Stimulated activated CD4-positive, alpha-beta T cell treated with anti-CD3 and anti-CD28 coated beads, Interleukin-15, amount 100 ng/mL, for 24 hours (primary cell): ENCODE measurements at places on chromosomes 16 and 17.

GRCh38 chr16:27841911-27842310 lies 221.6 kb downstream of the GSG1L start:
- no peak for DNase-seq

DNA sequence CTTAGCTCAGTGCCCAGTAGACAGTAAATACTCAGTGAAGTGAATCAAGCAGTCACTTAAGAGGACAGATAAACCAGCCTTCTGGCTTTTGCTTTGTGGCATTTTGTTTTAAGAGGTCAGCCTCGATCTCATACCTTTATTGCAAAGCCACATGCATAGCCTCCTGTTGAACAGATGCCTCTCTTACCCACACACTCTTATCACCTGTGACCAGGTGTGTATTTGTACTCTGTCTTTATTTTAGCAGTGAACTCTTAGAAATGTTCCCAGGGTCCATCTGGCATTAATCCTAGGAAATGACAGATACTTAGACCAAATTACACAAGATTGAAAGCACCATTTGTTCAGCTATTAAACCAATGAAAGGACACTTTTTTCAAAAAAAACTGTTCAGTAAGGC lies 1426.5 kb downstream of the CDH11 start:
- DNase-seq = no peak

GRCh38 chr17:21419299-21420239 lies 43.4 kb downstream of the KCNJ12 start:
- DNase-seq = peak; percentile 45

DNA sequence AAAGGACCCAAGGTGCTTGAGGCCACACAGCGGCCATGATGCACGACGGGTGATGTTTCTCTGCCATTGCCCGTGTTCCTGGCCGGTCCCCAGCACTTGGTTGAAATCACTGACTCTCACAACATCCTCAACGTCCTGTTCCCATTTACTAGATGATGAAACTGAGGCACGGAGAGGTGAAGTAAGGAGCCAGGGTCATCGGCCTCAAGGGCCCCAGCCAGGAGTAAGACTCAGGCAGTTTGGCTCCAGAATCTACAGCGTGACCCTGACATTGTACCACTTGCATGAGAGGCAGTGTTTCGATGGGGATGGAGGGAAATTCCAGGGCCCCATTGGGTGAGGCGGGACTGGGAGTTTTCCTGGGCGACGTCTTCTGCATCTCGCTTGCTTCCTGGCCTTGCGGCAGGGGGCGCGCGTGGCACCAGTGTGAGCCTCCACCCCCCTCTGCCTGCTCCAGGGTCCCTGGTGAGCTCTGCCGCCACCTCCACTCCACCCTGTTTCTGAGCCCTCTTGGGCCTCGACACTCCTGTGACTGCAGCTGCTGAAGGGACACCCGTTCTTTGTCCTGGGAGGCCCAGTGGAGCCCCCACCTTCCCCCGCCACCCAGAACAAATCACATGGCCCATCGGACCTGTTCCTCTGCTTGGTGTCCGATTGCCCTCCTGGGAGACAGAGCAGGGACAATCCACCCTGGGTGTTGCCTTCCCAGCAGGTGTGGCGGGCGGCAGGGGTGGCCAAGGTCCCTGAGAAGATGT lies 133.0 kb upstream of the GSE1 start:
- DNase-seq = no peak

DNA sequence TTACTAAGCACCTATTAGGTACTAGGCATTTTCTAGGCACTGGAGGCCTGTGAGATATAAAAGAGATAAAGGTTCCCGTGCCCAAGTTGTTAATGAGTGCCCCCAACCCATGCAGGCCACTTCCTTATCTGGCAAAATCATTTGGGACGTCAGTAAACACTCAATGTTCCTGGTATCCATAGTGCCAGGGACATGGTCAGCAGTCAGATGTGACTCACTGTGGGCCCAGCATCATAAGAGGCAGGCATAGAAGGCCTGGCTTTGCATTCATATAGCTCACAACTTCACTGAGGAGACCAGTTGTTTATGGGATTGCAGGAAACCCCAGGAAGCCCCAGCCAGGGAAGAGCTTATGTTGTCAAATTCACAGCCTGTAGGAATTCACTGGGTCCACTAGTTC lies 81.1 kb downstream of the MRC2 start:
- no peak for DNase-seq

DNA sequence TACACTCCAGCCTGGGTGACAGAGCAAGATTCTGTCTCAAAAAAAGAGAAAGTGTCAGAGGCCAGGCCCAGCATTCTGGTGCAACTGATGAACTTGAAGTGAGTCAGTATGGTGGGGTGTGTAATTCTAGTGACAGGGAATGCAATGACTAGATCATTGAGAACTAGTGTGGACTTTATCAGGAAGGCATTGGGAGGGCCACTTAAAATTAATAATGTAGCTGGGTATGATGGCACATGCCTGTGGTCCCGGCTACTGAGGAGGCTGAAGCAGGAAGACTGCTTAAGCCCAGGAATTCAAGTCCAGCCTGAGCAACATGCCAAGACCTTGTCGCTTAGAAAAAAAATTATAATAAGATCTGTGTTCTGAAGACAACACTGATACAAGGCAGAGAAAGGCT lies 90.8 kb downstream of the STX8 start:
- DNase-seq = no peak

DNA sequence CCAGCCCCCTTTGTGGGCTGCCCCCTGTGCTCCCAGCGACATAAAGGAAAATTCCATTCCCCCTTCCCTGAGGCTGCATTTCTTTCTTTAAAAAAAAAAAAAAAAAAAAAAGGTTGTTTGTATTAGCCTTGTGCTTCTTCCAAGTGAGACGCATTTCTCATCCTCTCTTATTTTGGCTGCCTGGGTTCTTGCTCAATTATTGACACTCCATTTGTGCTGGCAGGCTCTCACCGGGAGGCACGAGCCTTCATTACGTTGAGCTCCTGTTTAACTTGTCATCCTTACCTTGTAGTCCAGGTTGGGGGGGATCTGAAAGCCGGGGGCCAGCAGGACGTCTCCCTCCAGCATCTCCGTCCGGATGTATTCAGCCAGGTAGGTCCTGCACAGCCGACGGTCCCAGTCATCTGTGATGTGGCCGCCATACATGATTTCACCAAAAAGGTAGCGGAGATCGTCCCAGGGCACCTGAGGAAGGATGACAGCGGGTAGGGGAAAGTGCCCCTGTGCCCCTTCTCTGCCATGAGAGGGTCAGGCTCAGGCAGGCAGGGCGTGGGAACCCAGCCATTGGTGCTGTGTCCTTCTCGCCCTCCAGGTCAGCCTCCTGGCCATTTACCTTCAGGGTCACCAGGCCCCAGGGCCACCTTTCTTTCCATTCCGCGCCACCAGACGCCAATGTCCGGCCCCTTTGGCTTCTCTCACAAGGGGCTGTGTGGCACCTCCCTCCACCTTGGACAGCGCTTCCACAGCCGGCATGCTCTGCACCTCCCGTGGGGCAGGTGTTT lies 50.6 kb downstream of the PGS1 start:
- DNase-seq = no peak

GRCh38 chr17:20992987-20993862 lies 49.6 kb downstream of the USP22 start:
- DNase-seq = peak; percentile 71
